ENCODE measurements at places on chromosomes 1 and 21.

GRCh38 chr1:186811892-186812291, 16.9 kb upstream of the PLA2G4A start:
- no peak for DNase-seq

GRCh38 chr1:174789399-174789798, 210.3 kb upstream of the CACYBP start:
- no peak for DNase-seq

DNA sequence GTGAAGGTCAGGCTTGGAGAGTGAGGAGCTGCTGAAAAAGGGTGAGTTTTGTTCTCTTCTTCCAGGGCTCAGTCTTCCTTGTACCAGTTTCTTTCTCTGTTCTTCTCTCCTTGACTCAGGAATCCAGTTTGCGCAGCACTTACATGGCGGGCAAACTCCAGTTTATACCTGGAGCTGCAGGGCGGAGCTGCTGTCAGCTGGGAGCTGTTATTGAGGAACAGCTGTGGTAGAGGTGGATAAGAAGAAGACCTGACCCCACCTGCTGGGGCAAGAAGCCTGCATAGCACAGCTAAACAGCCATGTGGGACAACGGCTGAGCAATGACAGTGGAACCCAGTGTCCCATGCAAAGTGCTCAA, 46.2 kb downstream of the GALNT2 start:
- DNase-seq = no peak

- DNase-seq = peak; percentile 73
Measured at GRCh38 chr21:26849428-26850115, 4.4 kb upstream of the ADAMTS1 start.

DNA sequence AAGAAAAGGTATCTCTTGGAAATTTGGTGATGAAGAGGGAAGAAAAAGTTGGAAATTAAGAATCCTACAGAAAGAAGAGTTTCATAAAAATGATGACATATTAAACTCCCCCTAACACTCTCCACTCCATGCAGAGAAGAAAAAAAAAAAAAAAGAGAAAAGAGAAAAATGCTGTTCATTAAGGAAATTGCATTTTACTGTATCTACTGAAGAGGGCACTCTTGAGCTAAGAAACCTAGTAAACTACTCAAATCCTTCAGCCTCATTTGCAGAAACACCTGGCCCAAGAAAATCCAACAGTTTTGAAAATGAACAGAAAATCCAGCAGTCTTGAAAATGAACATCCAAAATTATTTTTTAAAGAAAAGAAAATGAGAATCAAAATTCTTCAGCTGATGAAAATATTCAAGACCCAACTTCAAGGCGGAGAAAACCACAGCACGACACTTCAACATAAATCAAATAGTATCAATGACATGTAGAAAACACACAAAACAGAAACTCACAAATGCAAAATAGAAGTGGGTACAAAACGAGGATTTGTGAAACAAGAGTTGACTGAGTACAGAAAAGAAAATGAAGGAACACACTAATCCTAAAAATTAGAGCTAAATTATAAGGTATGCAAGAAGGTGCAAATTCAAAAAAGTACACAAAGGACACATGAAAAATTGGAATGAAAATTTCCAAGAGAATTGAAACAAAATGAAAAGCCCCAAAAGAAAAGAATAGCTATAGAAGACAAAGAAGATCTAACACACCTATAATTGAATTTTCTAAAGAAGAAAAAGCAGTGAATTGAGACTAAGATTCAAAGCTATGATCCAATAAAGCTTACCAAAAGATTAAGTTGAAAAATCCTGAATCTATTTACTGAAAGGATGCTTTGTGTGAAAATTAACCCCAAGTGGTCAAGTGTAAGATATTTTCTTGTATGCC, 73.2 kb upstream of the DNAJC6 start:
- DNase-seq = peak; percentile 40

DNA sequence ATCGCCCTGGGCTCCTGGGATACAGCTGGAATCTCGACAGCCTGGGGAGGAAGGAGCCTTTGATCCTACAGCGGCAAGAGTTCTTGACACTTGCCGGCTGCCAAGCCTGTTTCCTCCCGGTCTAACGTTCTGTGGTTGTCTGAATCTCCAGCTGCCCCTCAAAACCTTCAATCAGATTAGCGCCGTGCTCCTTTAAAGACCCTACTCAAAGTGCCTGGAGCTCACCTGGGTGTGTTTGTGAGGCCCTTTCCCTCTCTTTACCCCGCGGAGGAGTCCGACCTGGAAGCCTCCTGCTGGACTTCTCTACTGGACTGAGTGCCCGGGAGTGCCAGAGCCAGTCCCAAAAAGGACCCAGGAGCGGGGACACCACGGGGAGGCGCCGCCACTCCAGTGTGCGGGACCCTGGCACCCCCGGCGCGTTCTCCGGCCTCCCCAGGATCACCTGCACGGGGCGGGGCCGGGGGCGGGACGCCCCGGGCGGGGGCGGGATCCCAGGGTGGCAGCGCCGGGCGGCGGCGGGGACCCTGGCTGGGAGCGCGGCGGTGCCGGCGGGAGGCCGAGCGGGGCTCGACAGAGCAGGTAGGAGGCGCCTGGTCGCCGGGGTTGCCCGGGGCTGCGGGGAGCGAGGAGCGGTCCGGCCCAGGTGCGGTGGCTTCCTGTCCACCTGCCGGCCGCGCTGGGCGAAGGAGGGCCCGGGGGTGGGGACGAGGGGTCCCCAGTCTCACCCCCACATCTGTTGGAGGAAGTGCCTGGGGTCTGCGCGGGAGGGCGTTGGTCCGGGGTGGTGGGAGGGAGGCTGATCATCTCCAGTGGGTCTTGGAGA, at the start of gene NCMAP:
Gene NCMAP (plus strand): TSS at position 497 of the 823 bp plus-strand sequence. CDS start 39,344 bp downstream, outside the sequence.
- DNase-seq = no peak

DNA sequence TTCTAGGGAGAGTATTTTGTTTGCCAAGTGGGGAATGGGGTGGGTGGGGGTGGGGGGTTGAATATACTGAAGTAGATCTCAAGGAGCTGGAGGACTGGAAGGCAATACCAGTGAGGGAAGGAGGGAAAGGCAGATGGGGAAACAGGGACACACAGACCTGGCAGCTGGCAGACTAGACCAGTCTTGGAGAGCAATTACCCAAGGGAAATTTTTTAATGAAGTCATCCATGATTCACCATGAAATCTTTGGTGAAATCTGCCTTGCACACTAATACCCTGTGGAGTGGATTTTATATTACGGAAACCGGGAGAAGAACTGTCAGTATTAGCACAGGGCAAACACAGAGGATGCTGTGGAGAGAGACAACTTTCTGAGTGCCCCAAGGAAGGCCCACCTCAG, 29.7 kb upstream of the MARK1 start:
- DNase-seq = no peak

- no peak for DNase-seq
Measured at GRCh38 chr1:202656057-202656456, 54.2 kb downstream of the SYT2 start.

- no peak for DNase-seq
Measured at GRCh38 chr1:97307151-97307550, 585.6 kb downstream of the PTBP2 start.

DNA sequence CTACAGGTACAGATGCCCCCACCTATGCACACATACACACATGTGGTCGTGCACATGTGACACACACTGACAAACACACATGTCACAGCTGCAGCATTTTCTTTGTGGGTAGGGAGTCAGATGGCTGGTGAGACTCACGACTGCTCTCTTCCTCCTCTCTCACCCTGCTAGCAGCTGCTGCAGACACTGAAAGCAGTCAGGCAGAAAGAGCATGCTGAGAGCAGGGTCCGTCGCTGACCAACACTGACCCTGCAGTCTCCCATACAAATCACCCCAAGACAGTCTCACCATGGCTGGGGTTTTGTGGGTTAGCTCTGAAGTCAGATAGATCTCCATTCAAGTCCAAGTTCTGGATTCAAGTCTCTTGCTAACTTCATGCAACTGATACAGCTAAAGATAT, 188.3 kb downstream of the ASTN1 start:
- no peak for DNase-seq

Measured in Ammon's horn (tissue), 1 donor.